ENCODE measurements at places on chromosomes 6 and 20.

DNA sequence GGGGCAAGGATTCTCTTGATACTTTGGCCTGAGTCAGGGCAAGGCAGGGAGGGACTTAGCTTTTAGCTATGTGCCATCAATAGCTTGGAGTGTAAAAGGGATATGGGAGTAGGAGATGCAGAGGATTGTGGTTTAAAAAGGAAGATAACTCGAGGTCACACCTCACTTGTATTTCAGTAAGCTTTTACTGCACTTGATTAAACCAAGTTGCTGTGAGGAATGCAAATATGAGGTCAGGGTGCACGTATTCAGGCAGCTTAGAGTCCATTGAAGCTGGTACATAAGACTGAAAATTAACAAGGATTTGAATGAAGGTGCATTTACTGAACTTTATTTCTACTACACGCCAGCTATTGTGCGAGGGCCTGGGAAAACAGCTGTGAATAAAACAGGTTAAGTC is 32.1 kb downstream of the DSTN start:
- no peak for DNase-seq

DNA sequence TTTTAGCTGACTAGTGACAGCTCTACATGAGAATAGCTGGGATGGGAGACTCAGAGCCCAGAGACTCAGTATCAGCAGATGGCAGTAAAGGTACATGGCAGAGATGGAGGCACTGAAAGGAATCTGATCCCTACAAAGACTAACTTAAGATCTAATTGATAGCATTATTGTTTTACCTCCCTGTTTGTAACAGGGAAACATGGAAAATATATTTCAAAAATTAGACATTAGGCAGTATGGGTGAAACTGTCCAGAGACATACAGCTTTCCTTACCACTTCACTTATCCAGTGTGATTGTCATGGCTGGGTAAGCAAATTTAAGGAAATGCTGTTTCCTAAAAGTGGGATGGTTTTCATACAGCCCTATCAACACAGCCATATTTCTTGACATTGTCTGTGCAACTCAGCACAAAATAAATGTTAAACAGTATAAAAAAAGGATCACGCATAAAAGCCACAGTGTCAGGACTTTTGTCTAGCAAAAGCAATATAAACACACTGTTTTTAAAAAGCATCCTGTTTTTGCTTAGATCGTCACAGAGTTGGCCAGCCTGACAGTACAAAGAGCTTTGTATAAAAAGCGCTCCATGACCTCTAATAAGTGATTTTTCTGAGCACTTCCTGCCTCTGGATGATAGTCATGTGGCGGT is 376.9 kb downstream of the PHF3 start:
- DNase-seq: peak; percentile 57

GRCh38 chr6:142285235-142286087 is 16.3 kb upstream of the ADGRG6 start:
- DNase-seq: no peak

GRCh38 chr6:20946022-20946421 is 411.8 kb downstream of the CDKAL1 start:
- DNase-seq: no peak

GRCh38 chr6:130183271-130184222 is 39.2 kb downstream of the SAMD3 start:
- no peak for DNase-seq

GRCh38 chr20:4052554-4052953 is 37.2 kb upstream of the RNF24 start:
- DNase-seq: no peak

DNA sequence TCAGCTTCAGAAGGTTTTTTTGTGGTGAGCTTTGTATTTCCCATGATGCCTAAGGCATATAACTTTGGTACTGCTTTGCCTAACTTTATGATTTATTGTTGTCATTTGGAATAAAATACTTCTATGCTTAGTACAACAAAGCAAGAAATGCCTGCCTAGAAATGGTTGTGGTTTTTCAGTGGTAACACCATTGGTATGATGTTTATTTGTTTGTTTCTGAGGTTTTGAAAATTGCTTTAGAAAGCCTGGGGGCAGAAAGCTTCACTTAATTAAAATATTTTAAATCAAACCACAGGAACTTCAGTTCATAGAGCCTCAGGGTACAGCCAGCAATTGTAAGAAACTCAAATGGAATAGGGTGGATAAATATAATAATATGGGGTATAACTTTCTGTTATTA is 351.2 kb upstream of the MAP3K7 start:
- no peak for DNase-seq

- no peak for DNase-seq
Measured at GRCh38 chr6:168711049-168711640, 270.2 kb downstream of the SMOC2 start.

DNA sequence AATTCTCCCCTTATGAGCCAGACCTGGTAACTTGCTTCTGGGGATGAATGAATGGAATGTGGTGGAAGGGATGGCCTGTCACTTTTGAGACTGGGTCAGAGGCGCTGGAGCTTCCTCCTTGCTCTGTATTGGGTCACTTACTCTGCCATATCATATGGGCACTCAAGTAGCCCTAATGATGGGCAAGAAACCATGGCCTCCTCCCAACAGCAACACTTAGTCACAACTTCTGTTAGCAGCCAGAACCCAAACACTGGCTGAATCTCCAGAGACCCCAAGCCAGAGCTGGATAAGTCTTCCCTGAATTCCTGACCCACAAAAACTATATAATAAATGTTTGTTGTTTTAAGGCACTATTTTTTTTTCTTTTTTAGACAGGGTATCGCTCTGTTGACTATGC is 5.5 kb downstream of the E2F1 start:
- no peak for DNase-seq

GRCh38 chr6:132298344-132298949 is 102.8 kb downstream of the MOXD1 start:
- peak; percentile 7 for DNase-seq

GRCh38 chr20:47336129-47336754 is 20.3 kb downstream of the ZMYND8 start:
- no peak for DNase-seq

DNA sequence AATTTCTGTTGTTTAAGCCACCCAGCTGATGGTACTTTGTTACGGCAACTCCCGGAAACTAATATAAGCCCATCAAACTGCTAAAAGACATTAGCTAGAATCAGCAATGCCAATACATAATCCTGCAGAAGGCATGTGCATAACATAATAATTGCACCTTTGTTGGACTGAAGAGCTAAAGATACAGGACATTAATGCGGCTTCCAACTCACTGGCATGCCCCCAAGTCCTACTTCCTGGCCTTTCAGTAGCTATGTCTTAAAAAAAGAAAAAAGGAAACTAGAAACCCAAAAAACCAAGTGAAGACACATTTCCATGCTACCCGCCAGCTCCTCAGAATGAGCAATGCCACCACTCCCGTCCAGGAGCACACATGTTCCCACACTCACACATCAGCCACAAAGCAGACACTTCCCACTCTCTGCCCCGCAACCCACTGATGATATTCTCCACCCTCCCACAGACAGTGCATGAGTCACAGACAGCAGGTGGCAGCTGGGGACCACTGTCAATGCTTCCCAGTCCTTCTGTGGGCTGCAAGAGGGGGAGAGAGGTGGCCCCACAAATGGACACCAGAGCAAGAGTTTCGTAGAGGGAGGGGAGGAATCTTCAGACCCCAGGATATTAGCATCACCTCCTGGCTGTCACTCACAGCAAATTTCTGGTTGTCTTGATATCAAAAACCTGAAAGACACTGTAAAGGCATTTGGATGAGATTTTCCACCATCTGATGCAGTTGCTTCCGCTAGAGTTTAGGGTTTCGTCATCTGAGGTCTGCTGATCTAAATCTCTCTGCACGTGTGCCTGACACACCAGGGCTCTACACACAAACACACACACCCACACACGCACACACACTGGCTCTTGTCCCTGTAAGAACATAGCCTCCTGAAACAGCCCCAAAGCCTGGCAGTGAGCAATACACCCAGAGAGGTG is 32.8 kb downstream of the GFOD1 start:
- no peak for DNase-seq

DNA sequence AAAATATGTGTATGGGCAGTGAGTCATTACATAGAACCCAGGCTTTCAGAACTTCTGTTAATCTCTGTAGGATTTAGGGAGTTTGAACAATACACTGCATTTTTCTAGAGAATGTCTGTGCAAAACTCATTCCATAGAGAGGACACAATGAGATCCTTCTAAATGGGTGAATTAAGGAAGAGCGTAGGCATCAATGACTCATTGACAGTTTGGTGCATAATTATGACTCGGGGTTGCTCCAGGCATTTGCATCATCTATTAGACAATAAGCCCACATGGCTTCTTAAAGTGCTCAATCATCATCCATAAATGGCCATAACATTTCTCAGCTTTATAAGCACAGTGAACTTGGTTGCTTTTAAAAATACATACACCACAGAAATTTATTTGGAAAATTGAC is 625.5 kb downstream of the CDH26 start:
- DNase-seq: no peak

DNA sequence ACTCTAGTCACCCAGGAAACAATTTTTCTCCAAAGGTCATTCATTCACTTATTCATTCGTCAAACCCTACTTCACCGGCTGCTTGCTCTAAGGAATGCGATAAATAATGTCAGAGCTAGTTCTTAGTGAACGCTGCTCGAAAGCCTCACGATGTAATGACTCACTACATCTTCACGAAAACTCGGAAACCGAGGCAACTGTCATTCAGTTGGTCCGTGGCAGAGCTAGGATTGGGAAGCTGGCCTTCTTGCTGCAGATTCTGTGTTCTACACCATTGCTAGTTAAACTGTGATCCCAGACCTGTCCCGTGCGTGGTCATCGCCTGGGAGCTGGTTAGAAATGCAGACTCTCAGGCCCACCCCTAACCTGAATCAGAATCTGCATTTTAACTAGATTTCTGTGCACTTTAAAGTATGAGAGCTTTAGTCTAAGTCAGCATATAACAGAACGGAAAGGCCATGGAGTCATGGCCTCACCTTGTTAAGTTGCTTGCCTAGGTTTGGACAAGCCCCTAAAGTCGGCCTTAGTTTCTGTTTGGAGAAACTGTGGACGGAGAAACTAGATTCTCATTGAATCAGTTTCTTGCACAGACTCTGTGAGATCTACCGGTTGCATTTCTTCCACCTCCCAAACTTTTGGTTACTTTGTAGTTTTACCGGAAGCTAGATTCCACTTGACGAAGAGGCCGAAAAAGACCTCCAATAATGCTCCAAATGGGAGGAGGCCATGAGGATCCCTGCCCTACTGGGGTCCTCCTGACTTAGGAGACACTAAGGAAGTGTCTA is 651 bp upstream of the CCND3 start:
- no peak for DNase-seq

GRCh38 chr6:137044366-137045221 is at the start of gene IL20RA:
Gene IL20RA, minus strand, starts transcription at chr6:137044965. Its CDS starts 237 bp downstream, at chr6:137044728.
- peak; percentile 19 for DNase-seq
